ENCODE measurements at places on chromosomes 3 and 15.

DNA sequence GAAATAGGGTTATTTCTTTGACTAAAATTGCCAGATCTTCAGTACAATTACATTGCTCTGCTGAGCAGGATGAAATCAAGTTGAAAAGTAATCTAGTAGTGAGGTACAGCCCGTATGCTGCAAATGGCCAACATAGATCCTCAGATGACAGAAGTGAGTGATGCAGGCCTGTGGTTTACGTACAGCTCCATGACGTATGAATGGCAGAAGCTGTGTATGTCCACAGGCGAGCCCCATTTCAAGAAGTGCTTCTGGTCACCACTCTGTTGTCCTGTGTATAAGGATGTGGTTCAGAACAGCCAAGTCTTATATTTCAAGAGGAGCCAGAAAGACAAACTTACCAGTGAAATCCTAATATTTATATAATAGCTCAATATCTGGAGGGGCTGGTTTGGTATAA, 9.2 kb downstream of the CD86 start:
- no peak overlapping the region for H3K27ac ChIP-seq
- no peaks in the 10 kb centered on the region for H3K27me3 ChIP-seq

- H3K27me3 ChIP-seq = no peaks in the 10 kb centered on the region
- H3K36me3 ChIP-seq = peaks cover 76% of the 10 kb centered on the region
- no peak overlapping the region for H3K27ac ChIP-seq
- no peaks in the 10 kb centered on the region for H3K4me1 ChIP-seq
- DNase-seq = no peak
- no peak overlapping the region for H3K4me3 ChIP-seq
Observed at GRCh38 chr3:49098429-49098828, 4.6 kb upstream of the QRICH1 start.

- no peak for DNase-seq
- H3K36me3 ChIP-seq = no peaks in the 10 kb centered on the region
- H3K27ac ChIP-seq = no peak overlapping the region
- H3K4me3 ChIP-seq = no peak overlapping the region
- H3K4me1 ChIP-seq = no peaks in the 10 kb centered on the region
Observed at GRCh38 chr15:95843241-95843910, 487.1 kb upstream of the NR2F2 start.

DNA sequence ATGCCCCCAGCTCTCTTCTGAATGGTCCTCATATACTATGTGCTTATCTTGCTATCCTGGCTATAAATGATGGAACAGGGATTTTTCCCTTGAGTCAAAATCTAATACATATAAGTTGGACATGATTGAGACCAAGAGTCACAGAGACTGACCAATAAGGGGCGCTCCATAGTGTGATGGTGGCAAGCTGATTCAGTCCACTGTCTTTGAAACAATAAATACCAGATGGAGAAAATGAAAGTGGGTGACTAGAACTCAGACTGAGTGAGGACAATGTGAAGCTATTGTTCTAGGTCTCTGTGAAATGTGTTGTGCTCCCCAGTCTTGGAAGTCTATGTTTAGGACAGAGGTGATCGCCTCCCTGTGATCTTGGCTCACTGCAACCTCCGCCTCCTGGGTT, 10.6 kb upstream of the FSTL1 start:
- H3K4me1 ChIP-seq = no peaks in the 10 kb centered on the region
- H3K4me3 ChIP-seq = no peak overlapping the region
- no peaks in the 10 kb centered on the region for H3K27me3 ChIP-seq
- no peak for DNase-seq

DNA sequence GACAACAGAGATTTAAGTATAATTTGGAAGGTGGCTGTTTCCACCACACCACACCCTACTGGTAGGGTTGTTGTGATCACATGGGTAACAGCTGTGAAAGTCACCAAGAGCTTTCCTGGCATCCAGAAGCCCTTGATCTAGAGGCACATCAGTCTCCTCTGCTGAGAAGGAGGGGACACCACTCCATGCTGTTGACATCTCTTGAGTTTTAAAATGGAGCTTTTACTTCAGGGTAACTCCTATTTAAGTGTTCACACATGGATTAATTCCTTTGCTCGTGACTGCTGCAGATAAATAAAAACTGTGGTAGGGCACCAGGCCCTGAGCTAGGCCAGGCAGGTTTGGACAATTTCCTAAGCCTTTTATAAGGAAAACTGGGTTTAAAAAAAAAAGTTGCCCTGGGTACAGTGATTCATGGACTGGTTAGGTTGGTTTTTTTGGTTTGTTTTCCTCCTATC, 7.5 kb downstream of the EXOSC7 start:
- no peaks in the 10 kb centered on the region for H3K36me3 ChIP-seq
- no peaks in the 10 kb centered on the region for H3K4me1 ChIP-seq
- H3K27me3 ChIP-seq = no peaks in the 10 kb centered on the region

DNA sequence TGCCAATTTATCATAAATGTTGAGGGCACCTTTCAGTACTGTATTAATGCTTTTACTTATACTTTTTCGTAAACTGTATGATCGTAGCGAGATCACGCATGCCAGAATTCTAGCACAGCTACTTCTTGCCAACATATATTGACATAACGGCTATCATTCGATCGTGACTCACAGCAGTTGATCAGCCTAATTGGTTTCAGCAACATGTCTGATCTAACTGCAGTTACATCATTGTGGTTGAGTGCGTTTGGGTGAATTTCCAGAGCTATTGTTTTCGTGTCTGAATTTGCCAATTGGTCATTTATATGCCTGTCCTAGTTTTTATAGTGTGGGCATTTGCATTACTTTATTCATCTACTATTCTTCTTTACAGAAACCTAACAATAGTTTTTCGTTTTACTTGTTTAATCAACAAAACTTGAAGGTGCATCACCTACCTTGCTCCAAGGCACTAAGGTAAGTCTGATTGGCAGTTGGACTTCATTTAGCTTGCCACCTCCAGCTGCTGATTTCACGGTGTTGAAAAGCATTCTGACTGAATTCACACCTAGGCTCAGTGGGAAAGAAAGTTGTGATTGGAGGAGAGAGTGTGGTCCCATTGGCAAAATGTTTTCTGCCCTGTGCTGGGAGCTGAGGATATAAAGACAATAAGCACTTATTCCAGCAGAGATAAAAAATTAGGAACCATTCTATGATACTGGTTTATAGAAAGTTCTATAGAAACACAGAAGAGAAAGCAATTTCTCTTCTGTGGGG, 120.9 kb upstream of the RGMA start:
- no peak overlapping the region for H3K27ac ChIP-seq
- H3K36me3 ChIP-seq = no peaks in the 10 kb centered on the region
- no peaks in the 10 kb centered on the region for H3K4me1 ChIP-seq
- DNase-seq = no peak
- H3K27me3 ChIP-seq = no peaks in the 10 kb centered on the region

DNA sequence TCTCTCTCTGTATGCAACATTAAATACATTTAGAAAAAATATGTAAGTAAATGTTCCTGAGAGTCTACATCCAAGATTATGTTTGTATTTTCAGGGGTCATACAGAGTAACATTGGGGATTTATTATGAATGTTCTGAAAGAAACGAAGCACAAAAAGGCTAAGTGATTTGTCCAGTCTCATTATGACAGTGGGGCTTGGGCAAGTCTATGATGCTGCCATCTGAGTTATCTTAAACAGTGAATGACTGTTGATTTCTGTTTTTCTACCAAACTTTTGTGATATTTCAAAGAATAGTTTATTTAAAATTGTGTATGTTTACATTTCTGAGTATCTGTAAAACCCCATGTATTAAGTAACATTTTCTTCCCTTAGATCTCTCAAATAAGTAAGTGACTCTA, 481.2 kb upstream of the ZNF717 start:
- H3K4me3 ChIP-seq = no peak overlapping the region
- no peaks in the 10 kb centered on the region for H3K36me3 ChIP-seq
- H3K27ac ChIP-seq = no peak overlapping the region
- H3K4me1 ChIP-seq = no peaks in the 10 kb centered on the region
- no peaks in the 10 kb centered on the region for H3K27me3 ChIP-seq

GRCh38 chr15:42595626-42596240, 20.3 kb downstream of the STARD9 start:
- H3K27me3 ChIP-seq = no peaks in the 10 kb centered on the region
- no peaks in the 10 kb centered on the region for H3K4me1 ChIP-seq
- H3K4me3 ChIP-seq = no peak overlapping the region
- DNase-seq = no peak
- H3K27ac ChIP-seq = peak overlapping the region; percentile 29

DNA sequence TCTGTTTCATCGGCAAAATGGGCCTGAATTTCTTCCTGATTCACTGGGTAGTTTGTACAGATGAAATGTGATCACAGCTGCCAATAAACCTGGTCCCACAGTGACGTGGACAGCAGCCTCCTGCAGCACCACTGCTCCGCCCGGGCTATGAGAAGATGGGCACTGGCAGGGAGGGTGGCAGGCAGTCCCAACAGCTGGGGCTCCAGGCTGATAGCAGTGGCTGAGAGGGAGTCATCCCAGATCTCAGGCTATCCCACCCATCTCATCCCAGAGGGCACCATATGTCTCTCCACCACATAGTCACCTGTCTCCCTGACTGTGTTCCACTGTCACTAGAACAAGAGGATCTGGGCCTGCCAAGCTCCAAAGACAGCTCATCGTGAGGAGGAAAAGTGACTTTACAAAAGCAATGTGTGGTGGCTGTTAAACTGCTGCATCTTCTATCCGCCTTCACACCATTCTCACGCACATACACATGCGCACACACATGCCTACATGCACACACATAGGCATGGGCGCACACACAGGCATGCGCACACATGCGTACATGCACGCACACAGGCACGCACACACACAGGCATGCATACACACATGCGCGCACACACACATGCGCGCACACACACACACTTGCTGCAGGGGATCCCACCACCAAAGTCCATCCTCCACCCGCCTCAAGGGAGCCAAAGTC, 46.2 kb downstream of the RGMA start:
- H3K36me3 ChIP-seq = peaks cover 12% of the 10 kb centered on the region
- no peak overlapping the region for H3K4me3 ChIP-seq
- no peaks in the 10 kb centered on the region for H3K27me3 ChIP-seq
- no peak for DNase-seq
- no peaks in the 10 kb centered on the region for H3K4me1 ChIP-seq

- no peak overlapping the region for H3K4me3 ChIP-seq
- H3K4me1 ChIP-seq = no peaks in the 10 kb centered on the region
- H3K36me3 ChIP-seq = no peaks in the 10 kb centered on the region
- no peaks in the 10 kb centered on the region for H3K27me3 ChIP-seq
- no peak overlapping the region for H3K27ac ChIP-seq
- no peak for DNase-seq
Observed at GRCh38 chr3:172676196-172676922, 34.5 kb downstream of the NCEH1 start.

DNA sequence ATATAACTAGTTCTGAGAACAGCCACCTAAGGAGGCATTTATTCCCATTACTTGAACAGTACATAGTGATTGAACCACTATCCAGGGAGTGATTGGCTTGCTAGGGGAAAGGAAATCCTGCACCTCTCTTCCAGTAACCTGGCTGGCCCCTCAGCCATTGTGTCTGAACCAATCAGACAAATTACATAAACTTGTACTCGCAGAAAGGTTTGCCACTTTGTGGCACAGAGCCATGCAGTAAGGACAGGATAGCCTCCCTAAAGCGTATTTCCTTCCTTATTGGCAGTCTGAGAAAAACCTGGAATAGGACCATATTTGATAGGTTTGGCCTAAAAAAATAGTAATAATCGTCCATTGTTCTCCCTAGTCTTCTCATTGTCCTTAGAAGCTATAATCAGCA, 19.0 kb downstream of the CMSS1 start:
- H3K27me3 ChIP-seq = no peaks in the 10 kb centered on the region
- no peaks in the 10 kb centered on the region for H3K36me3 ChIP-seq
- peaks cover 4% of the 10 kb centered on the region for H3K4me1 ChIP-seq
- no peak overlapping the region for H3K4me3 ChIP-seq

DNA sequence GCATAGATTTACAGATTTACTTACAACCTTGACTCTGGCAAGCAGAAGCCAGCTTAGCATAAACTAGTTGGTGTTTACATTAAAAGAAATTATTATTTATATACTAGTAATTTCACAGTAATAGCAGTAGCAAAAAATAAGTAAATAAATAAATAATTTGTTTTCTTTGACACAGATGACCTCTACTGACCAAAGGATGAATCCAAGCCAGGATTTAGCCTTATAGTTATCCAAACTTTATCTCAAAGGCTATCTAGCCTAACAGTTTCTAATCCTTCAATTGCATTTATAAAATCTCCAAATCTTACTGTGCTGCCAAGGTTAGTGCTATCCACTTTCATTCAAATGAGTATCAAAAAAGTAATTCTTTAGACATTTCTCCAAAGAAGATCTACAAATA, 64.3 kb downstream of the FRMD5 start:
- H3K27me3 ChIP-seq = peaks cover 2% of the 10 kb centered on the region
- H3K4me3 ChIP-seq = no peak overlapping the region
- no peak overlapping the region for H3K27ac ChIP-seq
- no peaks in the 10 kb centered on the region for H3K36me3 ChIP-seq
- no peak for DNase-seq

- H3K36me3 ChIP-seq = no peaks in the 10 kb centered on the region
- no peak within 1 kb of the TSS for H3K4me3 ChIP-seq
- DNase-seq = no peak
- no peak within 1 kb of the TSS for H3K27ac ChIP-seq
Observed at GRCh38 chr3:187197335-187197649, at the start of gene RTP1. TSS of gene RTP1 (plus strand) at chr3:187197486. CDS start at chr3:187197516, 30 bp downstream.

DNA sequence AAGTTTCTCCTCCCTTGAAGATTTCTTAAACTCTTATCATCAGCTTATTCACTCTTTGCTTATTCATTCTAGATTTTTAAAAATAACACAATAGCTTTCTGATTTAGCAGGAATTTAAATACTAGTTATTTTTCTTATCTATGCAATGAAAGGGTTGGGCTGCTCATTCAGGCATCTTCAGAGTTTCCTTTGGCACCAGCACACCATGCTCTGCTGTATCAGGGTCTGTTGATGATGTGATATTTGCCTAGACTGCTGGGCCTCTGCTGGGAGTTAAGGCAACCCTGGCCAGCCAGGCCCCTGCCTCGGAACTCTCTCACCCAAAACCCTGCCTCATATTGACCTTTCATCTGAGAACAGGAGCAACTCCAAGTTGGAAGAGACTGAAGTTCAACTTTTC, 35.0 kb downstream of the DRD3 start:
- no peak overlapping the region for H3K27ac ChIP-seq
- H3K4me1 ChIP-seq = no peaks in the 10 kb centered on the region
- H3K4me3 ChIP-seq = no peak overlapping the region
- H3K36me3 ChIP-seq = no peaks in the 10 kb centered on the region
- no peaks in the 10 kb centered on the region for H3K27me3 ChIP-seq
- DNase-seq = no peak

- no peak overlapping the region for H3K27ac ChIP-seq
- no peaks in the 10 kb centered on the region for H3K27me3 ChIP-seq
- H3K4me1 ChIP-seq = no peaks in the 10 kb centered on the region
- H3K36me3 ChIP-seq = no peaks in the 10 kb centered on the region
Observed at GRCh38 chr3:149975919-149976318, 5.2 kb upstream of the PFN2 start.
